Stimulated activated CD8-positive, alpha-beta memory T cell treated with anti-CD3 and anti-CD28 coated beads, Interleukin-12 subunit alpha, Interleukin-12 subunit beta, amount 100 ng/mL, for 1 hour (primary cell): ENCODE measurements at places on chromosomes 1 and 21.

DNA sequence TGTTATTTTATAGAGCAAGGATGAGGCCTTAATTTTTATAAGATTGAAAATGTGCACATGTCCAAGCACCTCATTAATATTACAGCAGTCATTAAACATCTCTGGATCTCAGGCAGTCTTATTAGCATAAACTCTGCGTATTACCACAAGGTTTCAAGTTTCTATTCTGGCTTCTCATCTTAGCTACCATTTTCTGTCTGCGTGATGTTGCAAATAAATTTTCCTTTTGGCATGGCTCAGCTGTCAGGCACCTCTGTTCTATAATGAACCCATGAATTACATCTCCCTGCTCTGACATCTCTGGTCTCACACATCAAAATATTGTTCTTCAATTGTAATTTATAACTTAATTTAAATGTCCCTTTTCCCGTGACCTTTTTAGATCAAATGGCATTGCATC lies 156.5 kb downstream of the SLC45A1 start:
- DNase-seq, result no peak

- DNase-seq, result no peak
Measured at GRCh38 chr1:1035291-1035943, 15.5 kb downstream of the AGRN start.

DNA sequence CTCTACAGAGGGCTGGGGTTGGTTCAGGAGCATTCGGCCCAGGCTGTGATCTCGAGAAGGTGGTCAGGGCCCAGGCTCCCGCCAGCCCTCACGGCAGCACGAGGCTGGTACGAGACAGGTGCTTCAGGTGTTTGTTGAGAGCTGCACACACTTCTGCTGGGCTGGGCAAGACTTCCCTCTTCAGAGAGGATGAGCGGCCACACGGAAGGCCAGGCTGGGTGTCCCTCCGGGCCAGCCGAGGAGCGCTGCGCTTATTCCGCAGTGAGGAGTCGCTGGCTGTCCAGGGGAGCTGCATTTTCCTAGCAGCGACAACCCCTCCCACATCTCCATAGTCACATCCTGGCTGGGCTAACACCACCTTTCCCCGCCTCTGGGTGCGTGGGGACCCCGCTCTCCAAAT lies 50.5 kb downstream of the PDE9A start:
- no peak for DNase-seq

DNA sequence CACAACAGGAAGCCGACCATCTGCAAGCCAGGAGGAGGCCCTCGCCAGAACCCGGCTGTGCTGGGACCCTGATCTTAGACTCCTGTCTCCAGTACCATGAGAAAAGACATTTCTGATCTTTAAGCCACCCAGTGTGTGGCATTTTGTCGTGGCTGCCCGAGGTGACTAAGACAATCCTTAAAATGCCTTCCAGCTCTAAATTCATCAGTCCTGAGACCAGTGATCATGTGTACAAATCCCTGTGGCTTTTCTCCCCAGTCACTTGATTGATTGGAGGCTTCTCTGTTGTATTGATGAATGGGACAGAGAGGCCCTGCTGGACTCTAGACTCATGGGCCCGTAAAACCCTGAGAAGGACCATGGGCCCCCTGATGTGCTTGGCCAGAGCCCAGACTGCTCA lies 36.1 kb downstream of the B3GALT5 start:
- DNase-seq, result no peak

- DNase-seq, result no peak
Measured at GRCh38 chr1:231059566-231060193, 19.6 kb upstream of the FAM89A start.

- no peak for DNase-seq
Measured at GRCh38 chr1:7549277-7550161, 221.6 kb upstream of the VAMP3 start.

- DNase-seq, result no peak
Measured at GRCh38 chr1:243477731-243478290, 222.0 kb downstream of the SDCCAG8 start.

DNA sequence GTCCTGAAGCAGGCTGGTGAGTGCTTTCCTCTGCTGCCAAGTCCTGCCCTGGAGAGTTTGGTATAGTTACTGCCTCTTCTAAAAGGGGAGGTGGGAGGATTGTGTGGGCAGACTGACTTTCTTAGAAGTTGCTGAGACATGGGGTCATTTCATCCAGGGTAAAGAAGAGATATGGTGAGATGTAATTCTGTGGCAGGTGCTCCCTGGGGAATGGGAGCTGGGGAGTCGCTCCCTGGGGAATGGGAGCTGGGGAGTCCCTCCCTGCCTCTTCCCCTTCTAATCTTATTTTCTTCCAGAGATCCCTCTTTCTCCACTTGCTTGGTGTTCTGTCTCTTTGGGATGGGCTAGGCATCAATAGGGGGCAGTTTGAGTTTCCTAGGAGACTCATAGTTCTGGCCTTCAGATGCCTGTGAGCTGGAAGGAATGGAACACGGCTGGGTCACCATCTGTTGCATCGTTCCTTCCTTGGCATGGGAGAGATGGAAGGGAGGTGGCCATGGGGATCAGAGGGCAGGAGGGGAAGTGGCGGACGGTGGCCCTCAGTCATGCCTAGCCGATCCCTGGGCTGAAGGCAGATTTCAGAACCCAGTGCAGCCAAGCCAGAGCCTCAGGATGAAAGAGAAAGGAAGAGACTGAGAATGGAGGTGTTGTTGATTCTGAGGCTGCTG lies 59.0 kb downstream of the NFASC start:
- no peak for DNase-seq

- no peak for DNase-seq
Measured at GRCh38 chr1:212728606-212729005, 29.0 kb upstream of the BATF3 start.

DNA sequence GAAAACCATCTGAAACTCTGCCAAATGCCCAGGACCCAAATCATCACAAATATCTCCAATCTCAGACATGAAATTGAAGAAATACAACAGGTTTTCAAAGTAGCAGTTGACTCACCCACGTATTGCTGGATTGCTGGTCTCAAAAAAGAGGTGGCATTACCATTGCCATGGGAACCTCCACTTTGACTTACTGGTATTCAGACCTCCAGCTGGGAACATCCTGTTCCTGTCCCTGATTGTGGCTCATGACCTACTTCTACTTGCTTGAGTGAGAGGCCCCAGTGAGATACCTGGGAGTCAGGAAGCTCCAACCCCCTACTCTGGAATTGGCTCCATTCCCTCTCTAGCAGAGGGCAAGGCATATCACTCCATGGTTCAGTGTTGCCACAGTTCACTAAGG lies 64.6 kb downstream of the NMNAT2 start:
- DNase-seq, result no peak

GRCh38 chr1:163367721-163368120 lies 46.0 kb downstream of the NUF2 start:
- no peak for DNase-seq

DNA sequence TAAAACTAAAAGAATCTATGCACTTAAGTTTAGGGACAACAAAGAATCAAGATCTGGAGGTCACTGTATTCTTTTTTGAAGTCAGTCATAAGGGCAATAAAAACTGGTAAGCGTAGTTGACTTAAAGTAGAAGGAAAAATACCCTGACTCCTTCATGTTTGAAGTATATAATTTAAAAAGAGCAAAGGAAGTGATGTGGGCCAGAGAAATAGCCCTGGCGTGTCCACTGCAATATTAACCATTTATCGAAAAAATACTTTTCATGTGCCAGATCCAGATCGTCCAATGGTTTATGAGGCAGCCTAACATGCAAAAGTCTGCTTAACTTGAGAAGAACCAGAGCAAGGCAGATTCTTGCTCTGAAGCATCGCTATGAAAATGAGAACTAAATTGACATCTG lies 162.0 kb downstream of the COQ8A start:
- DNase-seq, result no peak

DNA sequence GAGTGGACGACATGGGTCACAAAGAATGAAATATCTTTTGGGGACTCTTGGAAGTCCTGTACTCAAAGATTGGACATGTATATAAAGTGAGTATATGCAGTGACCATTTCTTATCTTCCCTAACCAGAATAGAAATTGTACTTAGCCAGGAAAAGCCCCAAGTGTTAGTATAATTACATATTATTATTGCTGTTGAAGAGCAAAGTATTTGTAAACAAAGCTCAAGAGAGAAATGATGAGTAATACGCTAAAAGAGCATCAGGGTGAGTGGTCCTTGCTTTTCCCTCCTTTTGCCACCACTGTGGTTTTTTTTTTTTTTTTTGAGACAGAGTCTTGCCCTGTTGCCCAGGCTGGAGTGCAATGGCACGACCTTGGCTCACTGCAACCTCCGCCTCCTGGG lies 6.4 kb upstream of the CGN start:
- DNase-seq, result no peak

GRCh38 chr1:186878356-186878755 lies 49.6 kb downstream of the PLA2G4A start:
- no peak for DNase-seq

- no peak for DNase-seq
Measured at GRCh38 chr1:73472810-73473209, 725.2 kb downstream of the LRRIQ3 start.

DNA sequence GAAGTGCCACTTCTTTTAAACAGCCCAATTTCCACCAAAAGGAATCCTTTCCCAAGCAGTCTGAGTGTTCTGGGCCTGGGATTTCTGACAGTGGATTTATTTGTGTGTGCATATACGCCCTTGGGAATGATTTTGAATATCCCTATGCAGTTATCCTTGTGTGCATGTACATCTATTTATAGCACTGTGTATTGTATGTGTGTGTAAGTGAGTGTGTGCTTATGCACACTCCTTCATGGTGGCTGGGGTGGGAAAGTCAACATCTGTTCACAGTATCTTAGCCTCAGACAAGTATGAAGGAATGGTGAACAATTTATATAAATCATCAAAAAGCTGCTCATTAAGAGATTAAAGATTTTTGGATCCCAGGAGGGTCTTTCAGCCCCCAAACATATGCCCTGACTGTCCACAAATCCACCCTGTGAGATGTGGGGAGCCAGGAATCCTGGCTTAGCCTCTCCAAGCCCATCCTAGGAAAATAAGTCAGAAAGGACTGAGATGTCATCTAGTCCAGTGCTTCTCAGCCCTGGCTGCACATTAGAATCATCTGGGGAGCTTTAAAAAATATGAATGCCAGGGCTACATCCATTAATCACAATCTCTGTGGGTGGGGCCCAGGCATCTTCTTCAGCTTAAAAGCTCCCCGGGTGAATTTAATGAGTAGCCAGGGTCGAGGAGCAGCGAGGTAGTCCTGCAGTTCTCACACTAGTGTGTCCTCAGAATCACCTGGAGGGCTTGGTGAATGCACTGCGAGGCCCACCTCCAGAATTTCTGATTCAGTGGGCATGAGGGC lies 101.4 kb downstream of the PLXNA2 start:
- DNase-seq, result no peak

- DNase-seq, result no peak
Measured at GRCh38 chr1:182626527-182626926, 22.3 kb upstream of the RGS16 start.

DNA sequence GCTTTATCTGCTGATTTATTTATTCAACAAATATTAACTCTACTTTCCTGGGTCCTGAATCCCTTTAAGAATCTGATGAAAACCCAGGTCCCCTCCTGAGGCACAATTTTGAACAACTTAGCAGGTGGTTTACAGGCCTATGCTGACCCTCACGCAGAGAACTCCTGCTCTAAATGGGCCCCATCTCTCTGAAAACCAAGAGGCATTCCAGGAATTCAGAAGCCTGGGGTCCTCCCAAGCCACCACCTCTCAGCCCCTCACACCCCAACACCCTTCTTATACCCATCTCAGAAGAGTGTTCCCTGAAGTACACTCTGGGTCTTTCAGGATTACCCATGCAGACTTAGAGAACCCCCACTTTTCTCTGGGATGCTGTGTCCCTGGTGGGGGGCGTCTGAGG lies 34.5 kb downstream of the LHX4 start:
- no peak for DNase-seq

- DNase-seq, result no peak
Measured at GRCh38 chr1:58459911-58460310, 86.6 kb downstream of the OMA1 start.

GRCh38 chr1:54159733-54160316 lies 7.0 kb upstream of the CDCP2 start:
- DNase-seq, result no peak

DNA sequence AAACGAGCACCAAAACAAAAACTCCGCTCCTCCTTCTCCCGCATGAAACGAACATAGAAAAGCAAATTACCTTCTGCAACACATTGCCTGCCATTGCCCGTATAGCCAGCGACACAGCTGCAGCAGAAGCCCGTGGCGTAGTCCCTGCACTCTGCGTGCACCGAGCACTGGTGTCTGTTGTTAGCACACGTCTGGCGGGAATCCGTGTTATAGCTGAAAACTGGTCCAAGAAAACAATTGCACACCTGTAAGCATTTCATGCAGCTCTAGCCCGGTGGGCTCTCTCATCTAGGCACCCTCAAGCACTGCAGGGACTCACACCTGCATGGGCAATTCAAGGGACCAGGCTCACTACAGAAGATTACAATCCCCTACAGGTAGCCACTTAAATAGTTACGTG lies 26.9 kb downstream of the NID1 start:
- no peak for DNase-seq

GRCh38 chr1:53629101-53629691 lies 109.8 kb downstream of the GLIS1 start:
- no peak for DNase-seq

- DNase-seq, result no peak
Measured at GRCh38 chr1:76162254-76162653, 87.7 kb downstream of the ST6GALNAC3 start.

DNA sequence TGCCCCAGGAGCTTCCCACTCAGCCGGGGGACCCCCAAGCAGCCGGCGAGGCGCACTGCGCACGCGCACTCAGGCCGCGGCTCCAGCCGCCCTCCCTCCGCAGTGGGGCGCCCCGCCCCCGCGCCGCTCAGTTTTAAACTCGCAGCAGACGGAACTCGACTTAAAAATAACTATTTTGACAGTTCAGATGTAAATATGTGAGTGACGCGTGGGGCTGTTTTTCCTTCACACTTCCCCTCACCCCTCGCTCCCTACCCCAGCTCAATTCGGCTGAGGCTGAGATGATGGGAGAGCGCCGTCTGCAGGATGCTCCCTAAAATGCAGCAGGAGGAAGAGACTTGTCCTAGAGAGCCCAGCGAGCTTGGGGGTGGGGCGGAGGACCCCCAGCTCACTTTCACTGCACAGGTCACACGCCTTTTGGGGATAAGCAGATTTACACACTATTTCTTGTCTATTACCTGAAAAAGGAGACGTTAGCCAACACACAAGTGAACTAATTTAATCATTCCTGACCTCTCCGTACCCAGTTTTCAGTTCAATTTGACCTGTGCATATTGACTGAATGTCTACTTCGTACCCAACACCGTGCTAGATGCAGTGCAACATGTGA lies 8.9 kb upstream of the LEMD1 start:
- peak; percentile 29 for DNase-seq
